Activated naive CD4-positive, alpha-beta T cell treated with anti-CD3 and anti-CD28 coated beads, Interleukin-2, amount 50 U/mL, for 72 hours (primary cell): ENCODE measurements at places on chromosomes 2 and 18. TPM values are rescaled to one million over a fixed set of nuclear protein-coding genes. Genes with fewer than 3 reads are reported as not detected.

Gene PLEK
- 0.88 TPM for total RNA-seq

Gene SLC9A4
- total RNA-seq, result 0.23 TPM

Gene KRTCAP3
- total RNA-seq, result 8.3 TPM

Gene GALNT5
- not detected for total RNA-seq

Gene TMEM169
- total RNA-seq, result 1.7 TPM

Gene PRSS56
- not detected for total RNA-seq

Gene APOB
- total RNA-seq, result not detected

Gene MLPH
- not detected for total RNA-seq

Gene GALR1
- not detected for total RNA-seq

Gene KCNJ3
- not detected for total RNA-seq

Gene IL36G
- not detected for total RNA-seq
